ENCODE measurements at places on chromosomes 3 and 15. TPM values are rescaled to one million over a fixed set of nuclear protein-coding genes. Genes with fewer than 3 reads are reported as not detected.

Gene HPS3
- total RNA-seq: 10.9 TPM

Gene ZNF710
- 8.7 TPM for total RNA-seq

Gene CCR5
- not detected for total RNA-seq

Gene SEMA3G
- total RNA-seq: 23.0 TPM

Gene ECT2
- 18.1 TPM for total RNA-seq

Gene FILIP1L
- 20.7 TPM for total RNA-seq

Gene ASB14
- not detected for total RNA-seq

Gene CCDC32
- total RNA-seq: 19.7 TPM

Gene STRC
- 0.13 TPM for total RNA-seq

Gene ZNF660
- total RNA-seq: 0.76 TPM

- no peak for DNase-seq
Observed at GRCh38 chr3:73148682-73149081, 87.2 kb downstream of the EBLN2 start.

- DNase-seq: no peak
Observed at GRCh38 chr3:49648354-49649019, 25.7 kb upstream of the APEH start.

GRCh38 chr3:97821287-97821773 is 481 bp upstream of the CRYBG3 start:
- DNase-seq: no peak

- no peak for DNase-seq
Observed at GRCh38 chr3:53726643-53727042, 119.6 kb downstream of the CHDH start.

DNA sequence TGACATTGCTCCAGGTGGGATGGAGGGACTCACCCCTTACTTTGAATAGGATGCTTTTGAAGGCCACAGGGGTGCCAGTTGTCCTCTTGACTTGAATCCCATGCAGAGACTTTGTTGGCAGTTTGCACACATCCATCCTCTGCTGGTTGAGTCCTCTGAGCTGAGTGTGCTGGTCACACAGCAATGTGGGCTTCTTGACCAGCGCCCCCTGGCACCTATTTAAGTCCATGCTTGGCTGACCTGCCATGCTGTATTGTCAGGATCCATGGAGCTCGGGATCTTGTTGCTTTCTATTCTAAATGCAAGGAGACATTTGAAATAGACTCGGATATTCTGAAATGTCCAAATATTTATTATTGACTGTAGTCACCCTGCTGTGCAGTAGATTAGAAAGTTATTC is 19.8 kb downstream of the RAB7A start:
- DNase-seq: peak; percentile 15

DNA sequence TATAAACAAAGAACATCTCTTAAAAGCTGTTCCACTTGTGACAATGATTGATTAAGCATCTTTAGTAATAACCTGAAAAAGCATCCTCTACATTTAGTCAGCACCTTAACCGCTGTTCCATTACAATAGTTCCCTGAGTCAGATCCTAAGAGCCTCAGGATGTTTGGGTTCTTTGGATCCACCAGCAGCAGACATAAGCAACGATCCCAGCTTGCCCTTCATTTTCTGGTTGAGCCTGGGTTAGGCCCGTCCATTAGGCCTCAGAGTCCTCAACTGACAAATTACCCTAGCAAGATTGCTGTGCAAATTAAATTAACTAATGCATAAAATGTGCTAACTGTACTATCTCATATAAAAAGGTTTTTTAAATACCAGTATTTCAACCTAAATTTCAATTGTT is 42.3 kb upstream of the ROBO1 start:
- no peak for DNase-seq

DNA sequence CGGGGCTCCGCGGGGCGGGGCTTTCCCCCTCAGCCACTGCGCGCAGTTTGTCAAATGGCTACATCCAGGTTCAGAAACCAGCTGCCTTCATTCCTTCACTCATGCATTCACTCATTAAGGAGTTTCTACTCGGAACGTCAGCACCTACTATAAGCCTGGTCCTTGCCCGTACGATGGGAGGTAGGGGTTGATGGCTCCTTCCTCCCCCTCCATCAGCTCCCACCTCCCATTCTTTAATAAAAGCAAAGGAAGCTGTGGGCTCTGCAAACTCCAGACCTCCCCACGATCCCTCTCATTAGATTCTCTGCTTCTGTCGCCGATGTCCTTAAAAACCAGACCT is 267 bp upstream of the CFAP92 start:
- no peak for DNase-seq

DNA sequence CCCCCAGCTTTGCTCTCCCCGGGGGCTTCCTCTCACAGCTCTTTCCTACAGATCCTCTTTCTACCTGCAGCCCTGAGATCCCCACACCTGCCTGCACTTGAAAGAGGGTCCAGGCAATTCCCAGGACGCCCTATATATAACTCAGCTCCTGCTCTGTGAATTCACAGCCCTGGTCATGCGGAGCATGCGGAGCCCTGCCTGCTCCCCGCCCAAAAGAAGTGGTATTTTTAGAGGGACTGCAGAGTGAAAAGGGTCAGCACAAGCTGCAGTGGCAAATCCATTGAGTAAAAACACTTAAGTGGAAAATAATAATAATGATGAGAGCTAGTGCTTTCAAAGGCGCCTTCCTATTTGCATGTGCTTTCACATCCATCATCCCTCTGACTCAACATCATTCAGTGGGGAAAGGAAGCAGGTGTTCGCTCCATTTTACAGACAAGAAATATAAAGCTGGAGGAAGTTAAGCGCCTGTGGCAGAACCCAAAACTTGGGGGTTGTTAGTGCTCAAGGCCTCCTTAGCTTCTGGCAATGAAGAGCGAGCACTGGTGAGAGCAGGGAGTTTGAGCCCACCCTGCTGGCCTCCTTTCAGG is 76.3 kb upstream of the LIPC start:
- DNase-seq: no peak

GRCh38 chr15:90929246-90930019 is 2.9 kb downstream of the HDDC3 start:
- no peak for DNase-seq

GRCh38 chr3:195337747-195338146 is 66.8 kb upstream of the XXYLT1 start:
- DNase-seq: no peak

DNA sequence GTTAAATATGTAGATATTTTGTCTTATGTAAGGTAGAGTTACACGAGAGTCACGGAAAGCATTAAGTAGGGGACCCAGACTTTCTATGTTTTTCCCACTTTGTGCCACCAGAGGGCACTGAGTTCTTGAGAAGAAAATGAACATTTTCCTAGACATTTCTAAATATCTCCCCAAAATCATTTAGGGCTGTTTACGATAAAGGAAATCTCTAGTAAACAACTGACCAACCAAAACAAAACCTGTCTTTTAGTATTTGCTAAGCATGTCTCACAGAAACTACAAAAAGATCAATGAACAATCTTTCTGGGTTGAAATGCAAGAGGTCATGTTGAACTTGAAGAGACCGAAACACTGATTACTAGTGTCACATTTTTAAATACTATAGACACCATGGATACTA is 16.1 kb downstream of the POU1F1 start:
- peak; percentile 32 for DNase-seq

DNA sequence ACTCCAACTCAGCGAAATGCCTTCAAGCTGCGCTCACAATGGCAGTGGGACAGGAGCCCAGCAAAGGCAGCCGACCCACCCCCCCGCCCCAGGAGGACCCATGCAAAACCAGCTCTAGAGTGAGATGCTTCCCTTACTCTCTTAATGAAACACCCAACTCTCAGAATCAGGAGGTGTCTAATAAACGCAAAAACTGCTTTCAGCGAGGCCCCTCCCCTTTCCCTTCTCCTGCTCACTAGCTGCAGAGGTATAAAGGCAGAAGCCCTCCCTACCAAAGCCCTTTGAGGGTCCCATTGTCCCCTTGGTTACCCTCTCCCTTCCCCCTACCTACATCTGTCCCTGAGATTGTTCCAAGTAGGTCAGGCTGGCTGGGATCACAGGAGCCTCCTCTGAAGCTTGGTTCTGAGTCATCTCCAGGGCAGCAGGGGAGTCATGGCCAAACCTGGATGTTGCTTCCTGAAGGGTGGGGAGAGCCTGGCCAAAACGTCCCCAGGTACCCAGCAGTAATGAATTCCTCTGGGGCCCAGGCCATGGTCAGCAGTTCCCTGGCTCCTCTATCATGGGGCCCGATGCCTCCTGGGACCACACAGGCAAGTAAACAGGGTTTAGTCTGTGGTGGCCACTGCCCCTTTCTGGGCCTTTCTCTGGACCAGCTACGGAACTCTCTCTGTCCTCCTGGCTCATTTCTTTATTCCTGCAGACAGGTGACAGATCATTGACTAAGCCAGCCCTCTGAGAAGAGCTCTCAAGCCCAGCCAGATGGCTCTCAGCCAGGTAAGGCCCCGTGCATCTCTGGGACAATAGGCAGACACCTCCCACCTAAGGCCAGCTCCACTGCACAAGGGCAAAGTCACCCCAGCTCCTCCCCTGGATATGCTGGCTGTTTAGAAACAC is 8.6 kb downstream of the KLHL25 start:
- peak; percentile 60 for DNase-seq

GRCh38 chr3:183202004-183202722 is 39.6 kb upstream of the LAMP3 start:
- no peak for DNase-seq

DNA sequence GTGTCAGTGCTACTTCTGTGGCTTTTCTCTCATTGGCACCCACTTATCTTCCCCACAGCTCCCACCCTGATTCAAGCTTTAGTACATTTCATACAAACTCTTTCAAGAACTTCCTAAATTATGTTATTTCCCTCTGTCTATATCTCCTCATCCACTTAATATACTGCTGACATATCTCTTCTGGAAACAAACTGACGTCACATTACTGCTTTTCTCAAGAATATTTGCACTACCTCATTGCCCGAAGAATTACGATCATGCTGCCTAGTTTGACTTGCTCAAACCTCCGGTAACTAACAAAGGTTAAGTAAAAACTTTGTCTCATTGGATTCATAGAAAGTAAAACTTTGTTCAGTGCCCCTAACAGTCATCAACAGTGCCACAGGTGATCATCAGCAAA is 76.5 kb downstream of the STAC start:
- no peak for DNase-seq

GRCh38 chr3:161350916-161351315 is 20.4 kb downstream of the SPTSSB start:
- DNase-seq: no peak

- no peak for DNase-seq
Observed at GRCh38 chr3:40961104-40961857, 238.0 kb upstream of the CTNNB1 start.

DNA sequence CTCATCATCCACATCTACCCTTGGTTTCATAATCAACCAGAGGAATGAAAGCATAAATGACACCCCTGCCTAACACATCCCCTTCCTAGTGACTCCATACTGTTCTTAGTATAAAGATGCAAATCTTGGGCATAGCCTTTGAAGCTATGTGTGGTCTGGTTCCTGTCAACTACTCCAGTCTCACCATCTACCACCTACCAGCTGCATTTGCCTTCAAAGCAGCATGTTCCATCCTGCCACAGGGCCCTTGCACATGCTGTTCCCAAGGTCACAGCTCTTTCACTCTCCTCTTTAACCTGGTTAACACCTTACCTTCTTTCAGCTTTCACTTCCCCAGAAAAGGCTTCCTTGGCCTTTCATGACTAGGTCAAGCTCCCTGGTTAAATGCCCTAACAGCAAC is 62.3 kb upstream of the ARHGEF3 start:
- no peak for DNase-seq

DNA sequence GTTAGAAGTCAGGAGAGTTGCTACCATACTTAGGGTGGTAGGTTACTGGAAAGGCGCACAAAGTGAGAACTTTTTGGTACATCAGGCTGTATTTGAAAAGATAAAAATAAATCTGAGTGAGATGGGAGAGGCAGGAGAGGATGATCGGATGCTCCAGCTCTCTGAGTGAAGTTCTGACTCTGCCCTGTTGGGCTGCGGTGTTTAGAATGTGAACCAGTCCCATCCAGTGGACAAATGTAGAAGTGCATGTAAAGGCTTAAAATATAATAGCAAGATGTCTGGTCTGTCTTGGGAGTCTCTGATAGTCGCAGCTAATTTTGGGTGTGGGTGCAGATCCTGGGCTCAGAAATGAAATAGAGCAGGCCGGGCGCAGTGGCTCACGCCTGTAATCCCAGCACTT is 30.4 kb downstream of the ACKR2 start:
- peak; percentile 58 for DNase-seq

DNA sequence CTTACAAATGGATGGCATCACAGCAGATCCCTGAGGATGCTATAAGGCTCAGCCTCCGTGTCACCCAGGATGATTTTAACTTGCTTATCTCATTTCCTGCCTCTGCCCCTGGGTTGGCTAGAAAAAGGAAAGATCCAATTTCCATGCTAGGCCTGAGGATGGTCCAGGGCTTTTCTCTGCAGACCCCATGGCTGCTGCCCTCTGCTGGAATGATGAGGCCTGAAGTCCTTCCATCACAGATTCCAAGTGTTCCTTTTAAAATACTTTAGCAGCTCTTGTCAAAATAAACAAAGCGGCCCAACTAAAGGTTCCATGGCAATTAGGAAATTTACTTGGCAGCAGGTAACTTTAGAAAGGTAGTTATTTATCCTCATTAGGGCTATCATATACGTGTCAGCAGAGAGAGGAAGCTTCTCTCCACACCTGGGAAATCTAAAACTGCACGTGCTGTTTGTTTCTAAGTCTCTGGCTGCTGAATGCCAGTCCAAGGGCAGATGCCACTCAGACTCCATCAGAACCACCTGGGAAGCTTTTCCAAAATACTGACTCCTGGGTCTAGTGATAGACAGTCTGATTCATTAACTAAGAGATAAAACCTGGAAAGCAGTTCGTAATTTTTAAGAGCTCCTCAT is 401.9 kb upstream of the IL12A start:
- DNase-seq: no peak

GRCh38 chr3:32443478-32443877 is 51.8 kb downstream of the CMTM7 start:
- peak; percentile 95 for DNase-seq

DNA sequence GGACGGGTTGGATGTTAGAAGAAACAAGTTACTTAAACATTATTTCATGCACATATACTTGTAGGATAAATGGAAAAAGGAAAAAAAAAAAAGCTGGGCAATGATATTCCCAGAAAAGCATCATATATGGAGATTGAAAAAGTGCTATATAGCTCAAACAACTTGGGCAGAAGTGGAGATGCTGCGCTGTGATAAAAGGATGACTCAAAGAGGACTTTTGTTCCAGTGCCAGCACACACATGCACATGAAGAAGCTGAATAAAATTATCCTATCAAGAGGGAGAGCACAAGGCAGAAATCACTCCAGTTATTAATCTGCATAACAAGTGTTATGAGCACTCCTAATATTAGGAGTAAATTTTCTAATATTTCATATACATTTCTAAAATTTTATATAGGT is 30.9 kb downstream of the FRMD4B start:
- no peak for DNase-seq

DNA sequence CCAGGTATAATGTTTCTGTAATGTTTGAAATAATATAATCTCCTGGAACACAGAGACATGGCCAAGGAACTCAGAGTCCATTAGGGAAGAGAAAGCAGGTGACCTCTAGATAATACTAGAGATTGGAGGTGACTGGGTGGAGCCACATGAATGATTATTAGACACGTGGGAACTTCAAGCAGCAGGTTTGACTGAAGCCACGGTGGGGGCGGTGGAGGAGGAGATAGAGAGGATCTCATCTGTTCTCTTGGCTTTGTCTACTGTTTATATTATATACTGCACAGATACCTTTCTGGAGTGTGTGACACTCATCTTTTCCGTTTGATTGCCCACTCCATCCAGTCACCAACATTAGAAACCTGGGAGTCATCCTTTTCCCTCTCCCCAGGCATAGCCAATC is 33.7 kb downstream of the KIF7 start:
- DNase-seq: no peak

Data from dermis microvascular lymphatic vessel endothelial cell (primary cell).